Heart left ventricle (tissue), 16 donors: ENCODE measurements at places on chromosomes 3 and 15. TPM values are rescaled to one million over a fixed set of nuclear protein-coding genes. Genes with fewer than 3 reads are reported as not detected.

Gene TUSC2
- 29.0 TPM for total RNA-seq

Gene AVEN
- total RNA-seq, result 20.1 TPM

DNA sequence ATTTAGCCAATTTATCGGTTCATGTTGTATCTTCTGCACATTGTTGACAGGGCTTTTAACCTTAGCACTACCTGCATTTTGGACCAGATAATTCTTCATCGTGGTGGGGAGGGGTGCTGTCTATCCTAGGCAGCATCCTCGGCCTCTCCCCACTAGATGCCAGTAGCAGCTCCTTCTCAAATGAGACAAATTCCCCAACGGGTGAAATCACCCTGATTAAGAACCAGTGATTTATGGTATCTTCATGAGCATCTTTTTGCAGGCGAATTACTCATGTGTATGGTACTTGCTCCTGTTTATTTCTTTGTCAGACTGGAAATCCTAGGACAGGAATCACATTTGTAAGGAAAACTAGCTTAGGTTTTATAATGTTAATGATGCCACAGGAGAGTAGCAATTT, 68.0 kb downstream of the C3orf70 start:
- no peak for DNase-seq
- H3K27ac ChIP-seq, result no peak overlapping the region
- no peaks in the 10 kb centered on the region for H3K4me1 ChIP-seq

GRCh38 chr15:85044894-85045293, 63.2 kb downstream of the PDE8A start:
- no peak overlapping the region for H3K4me3 ChIP-seq
- peak overlapping the region; percentile 71 for H3K27ac ChIP-seq
- H3K4me1 ChIP-seq, result peaks cover 19% of the 10 kb centered on the region
- no peak for DNase-seq
- no peaks in the 10 kb centered on the region for H3K36me3 ChIP-seq

DNA sequence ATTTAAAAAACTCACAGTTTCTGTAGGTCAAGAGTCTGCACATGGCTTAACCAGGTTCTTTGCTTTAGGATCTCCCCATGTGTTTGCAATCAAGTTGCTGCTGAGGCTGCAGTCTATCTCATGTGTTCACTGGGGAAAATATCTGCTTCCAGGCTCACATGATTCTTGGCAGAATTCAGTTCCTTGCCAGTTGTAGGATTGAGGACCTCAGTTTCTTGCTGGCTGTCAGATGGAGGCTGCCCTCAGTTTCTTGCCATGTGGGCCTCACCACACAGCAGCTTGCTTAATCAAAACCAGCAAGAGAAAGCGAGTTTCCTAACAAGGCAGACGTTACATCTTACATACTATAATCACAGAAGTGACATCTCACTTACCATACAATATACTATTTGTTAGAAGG, 10.0 kb upstream of the TBC1D5 start:
- no peaks in the 10 kb centered on the region for H3K27me3 ChIP-seq
- H3K36me3 ChIP-seq, result no peaks in the 10 kb centered on the region
- no peak overlapping the region for H3K4me3 ChIP-seq
- H3K27ac ChIP-seq, result no peak overlapping the region

GRCh38 chr3:127444761-127445160, 145.8 kb downstream of the TPRA1 start:
- no peaks in the 10 kb centered on the region for H3K4me1 ChIP-seq
- no peak for DNase-seq
- H3K27ac ChIP-seq, result no peak overlapping the region
- no peak overlapping the region for H3K4me3 ChIP-seq
- H3K36me3 ChIP-seq, result no peaks in the 10 kb centered on the region
- no peaks in the 10 kb centered on the region for H3K27me3 ChIP-seq

DNA sequence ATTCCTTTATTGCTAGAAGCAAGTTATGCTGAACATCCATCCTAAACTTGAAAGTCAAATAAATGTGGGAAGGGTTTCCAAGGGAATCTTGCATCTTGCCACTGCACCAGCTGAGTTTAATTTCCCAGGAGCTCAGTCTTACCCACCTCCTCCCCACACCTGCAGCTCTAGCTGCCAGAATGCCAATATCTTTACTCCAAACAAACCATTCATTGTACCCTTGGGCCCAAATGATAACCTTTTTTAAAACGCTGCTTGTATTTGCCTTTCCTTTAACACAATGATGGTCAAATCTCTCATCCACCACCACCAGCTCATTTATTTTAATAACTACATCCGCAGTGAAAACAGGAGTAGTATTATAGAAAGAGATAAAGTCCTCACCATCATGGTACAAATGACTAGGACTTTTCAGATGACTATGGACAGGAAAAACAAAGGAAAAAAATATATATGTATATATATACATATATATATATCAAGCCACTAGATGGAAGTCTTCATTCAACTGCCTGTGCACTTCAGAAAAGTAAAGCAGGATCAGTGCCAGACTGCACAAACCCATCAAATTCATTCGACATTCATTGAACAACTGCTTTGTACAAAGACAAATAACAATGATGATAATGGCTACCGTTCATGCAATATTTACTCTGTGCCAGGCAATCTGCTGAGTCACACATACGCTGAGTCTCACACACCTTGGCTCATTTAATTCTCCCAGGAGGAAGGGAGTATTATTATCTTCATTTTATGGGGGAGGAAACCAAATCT, 44.0 kb downstream of the BFSP2 start:
- H3K27ac ChIP-seq, result no peak overlapping the region
- DNase-seq, result no peak
- H3K4me3 ChIP-seq, result no peak overlapping the region
- no peaks in the 10 kb centered on the region for H3K36me3 ChIP-seq

- H3K27me3 ChIP-seq, result no peaks in the 10 kb centered on the region
- no peaks in the 10 kb centered on the region for H3K36me3 ChIP-seq
- H3K4me1 ChIP-seq, result peaks cover 21% of the 10 kb centered on the region
- H3K4me3 ChIP-seq, result no peak overlapping the region
- DNase-seq, result no peak
- peak overlapping the region; percentile 80 for H3K27ac ChIP-seq
Observed at GRCh38 chr3:65169961-65170360, 482.2 kb upstream of the ADAMTS9 start.

Gene OIP5
- total RNA-seq, result not detected

GRCh38 chr3:63562323-63562722, 90.2 kb upstream of the SNTN start:
- H3K4me3 ChIP-seq, result no peak overlapping the region
- H3K4me1 ChIP-seq, result no peaks in the 10 kb centered on the region

- H3K4me1 ChIP-seq, result no peaks in the 10 kb centered on the region
- H3K27ac ChIP-seq, result no peak overlapping the region
- no peaks in the 10 kb centered on the region for H3K27me3 ChIP-seq
- no peak overlapping the region for H3K4me3 ChIP-seq
Observed at GRCh38 chr3:55854494-55854893, 367.4 kb upstream of the WNT5A start.
